Fibroblast of skin of left biceps (primary cell): ENCODE measurements at places on chromosomes 2 and 18.

GRCh38 chr2:86785456-86785855, 5.3 kb downstream of the CD8A start:
- DNase-seq, result no peak

DNA sequence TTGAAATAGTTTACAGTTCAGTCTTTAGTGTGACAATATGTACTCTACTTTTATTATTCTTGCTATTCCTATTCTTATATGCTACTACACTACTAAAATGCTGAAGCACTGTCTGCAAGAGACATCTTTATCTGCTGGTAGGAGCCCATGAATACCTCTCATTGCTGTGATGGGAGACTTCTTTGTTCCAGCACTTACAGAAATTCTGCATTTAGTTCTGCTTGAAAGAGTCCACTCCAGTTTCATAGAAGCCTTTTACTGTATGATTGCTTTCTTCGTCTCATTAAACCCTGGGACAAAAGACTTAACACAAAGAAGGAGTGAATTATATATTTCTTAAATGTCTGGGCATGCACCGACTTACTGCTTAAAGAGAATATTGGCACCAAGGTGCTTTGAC, 272.7 kb downstream of the CD226 start:
- no peak for DNase-seq

DNA sequence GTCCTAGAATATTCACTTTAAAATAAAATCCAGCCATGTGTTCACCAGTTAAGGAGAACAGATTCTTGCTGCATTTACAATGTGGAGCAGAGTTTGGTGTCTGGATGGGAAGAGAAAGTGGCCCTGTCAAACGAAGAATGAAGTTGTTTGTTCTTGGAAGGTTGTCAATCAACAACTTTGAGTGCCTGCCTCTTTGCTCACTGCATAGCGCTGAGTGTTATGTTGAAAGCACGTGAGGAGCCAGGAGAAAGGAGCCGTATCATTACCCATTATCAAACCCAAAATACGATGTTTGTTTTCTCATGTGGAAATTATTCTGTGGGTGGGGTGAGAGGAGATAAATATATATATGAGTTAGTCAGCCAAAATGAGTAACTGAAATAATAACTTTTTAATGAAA, 492.5 kb upstream of the POU3F3 start:
- no peak for DNase-seq

DNA sequence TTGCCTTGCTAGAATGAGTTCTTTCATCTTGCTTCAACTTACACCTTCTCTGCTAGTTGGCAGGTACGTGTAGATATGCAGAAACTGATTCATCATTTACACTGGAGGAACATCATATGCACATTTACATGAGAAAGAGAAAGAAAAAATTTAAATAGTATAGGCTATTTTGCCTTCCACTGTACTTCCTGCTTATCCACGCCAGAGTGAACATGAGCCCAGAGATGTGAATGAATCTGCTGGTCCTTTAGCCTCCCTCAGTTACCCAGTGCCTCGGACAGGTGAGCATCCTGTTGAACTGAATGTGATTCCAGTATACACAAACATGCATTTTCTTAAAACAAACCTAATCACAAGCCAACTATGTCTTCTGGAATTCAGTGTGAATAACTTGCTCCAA, 83.6 kb downstream of the SESTD1 start:
- DNase-seq, result no peak

DNA sequence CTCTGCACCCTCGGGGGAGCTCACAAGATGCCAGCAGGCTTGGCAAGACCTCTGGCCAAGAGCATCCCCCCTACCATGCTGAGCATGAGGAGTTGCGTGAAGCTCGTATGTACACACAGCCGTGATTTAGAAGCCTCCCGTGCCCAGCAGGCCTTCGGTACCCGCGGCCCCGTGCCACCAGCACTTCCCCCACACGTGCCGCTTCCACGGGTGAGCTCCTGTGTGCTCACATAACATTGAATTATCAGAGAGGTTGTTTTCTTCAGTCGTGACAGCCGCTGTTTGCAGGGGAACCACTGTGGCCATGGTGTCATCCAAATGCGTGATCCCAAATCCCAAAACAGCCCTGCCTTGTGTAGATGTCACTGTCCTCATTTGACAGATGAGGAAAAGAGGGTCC, 53.2 kb downstream of the GBX2 start:
- DNase-seq, result no peak

- peak; percentile 81 for DNase-seq
These were observed 119.9 kb upstream of the NDUFV2 start for GRCh38 chr18:8982416-8983183.

- DNase-seq, result no peak
These were observed 494.6 kb upstream of the MYT1L start for GRCh38 chr2:2825516-2826208.

GRCh38 chr2:171726847-171727450, 39.7 kb downstream of the DYNC1I2 start:
- DNase-seq, result peak; percentile 30

DNA sequence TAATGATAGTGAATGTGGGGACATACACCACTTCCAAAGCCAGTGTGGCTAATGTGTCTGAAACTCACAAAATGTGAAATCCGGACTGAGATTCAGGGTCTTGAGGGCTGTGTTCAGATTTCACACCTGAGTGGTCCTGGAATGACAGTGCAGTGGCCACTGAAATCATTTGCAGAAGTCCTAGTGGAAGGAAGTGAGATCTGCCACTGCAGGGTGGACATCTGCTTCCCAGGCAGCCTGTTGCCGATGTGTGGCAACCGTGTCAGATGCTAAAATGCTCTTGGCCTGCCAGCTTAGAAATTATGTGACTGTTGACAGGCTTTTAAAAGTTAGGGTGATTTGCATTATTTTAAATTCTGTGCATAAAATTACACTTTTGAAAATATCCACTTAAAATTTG, 77.8 kb upstream of the TMEM200C start:
- DNase-seq, result no peak

DNA sequence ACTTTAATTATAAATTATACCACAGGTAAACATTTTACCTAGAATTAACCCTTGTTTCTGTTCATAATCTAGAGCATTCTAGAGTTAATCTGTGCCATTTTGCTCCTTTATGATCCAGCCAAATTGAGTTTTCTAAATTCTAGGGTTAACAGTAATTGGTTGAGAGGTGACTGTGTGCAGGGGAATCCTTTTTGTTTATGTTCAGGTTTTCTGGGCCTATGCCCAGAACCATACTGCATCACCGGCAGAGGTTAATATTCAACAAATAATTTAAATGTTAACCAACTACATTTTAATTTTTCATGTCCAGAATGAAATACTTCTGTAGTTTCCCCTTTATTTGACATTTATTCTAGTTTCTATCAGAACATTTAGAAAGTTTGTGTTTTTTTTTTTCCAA, 32.3 kb downstream of the CARF start:
- DNase-seq, result no peak

GRCh38 chr2:10365412-10365811, 62.7 kb downstream of the HPCAL1 start:
- no peak for DNase-seq

GRCh38 chr2:55879976-55880375, 43.6 kb downstream of the EFEMP1 start:
- no peak for DNase-seq

GRCh38 chr2:229543176-229543873, 171.0 kb downstream of the DNER start:
- no peak for DNase-seq

DNA sequence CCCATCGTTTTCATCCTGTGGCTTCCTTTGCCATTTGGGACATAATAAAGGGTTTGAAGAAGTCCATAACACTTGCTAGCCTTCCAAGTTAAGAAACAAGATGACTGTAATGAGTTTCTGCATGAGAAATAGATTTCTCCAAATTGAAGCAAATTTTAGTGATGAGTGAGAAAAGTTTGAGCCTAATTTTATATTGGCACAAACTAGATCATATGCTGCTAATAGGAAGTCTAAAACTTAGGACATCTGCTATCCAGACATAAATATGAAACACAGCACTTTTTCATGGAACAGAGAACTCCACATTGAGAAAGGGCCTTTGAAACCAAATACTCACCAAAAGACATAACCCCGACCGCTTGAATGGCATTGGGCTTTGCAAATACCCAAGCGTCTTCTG, 39.8 kb downstream of the SLC38A11 start:
- DNase-seq, result no peak

DNA sequence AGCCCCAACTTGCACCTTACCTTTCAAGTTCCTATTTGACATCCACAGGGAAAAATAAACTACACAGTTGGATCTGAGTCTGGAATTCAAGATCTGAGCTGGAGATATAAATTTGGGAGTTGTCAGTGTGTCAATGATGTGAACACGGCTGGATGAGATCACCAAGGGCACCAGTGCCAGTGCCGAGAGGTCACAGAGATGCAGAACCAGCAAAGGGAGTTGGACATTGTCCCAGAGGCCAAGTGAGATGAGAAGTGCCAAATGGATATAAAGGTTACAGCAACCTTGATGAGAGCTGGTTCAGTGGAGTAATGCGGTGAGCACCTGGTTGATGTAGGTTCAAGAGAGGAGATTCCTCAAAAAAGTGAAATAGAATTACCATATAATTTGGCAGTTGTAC, 24.8 kb downstream of the LRRFIP1 start:
- no peak for DNase-seq

DNA sequence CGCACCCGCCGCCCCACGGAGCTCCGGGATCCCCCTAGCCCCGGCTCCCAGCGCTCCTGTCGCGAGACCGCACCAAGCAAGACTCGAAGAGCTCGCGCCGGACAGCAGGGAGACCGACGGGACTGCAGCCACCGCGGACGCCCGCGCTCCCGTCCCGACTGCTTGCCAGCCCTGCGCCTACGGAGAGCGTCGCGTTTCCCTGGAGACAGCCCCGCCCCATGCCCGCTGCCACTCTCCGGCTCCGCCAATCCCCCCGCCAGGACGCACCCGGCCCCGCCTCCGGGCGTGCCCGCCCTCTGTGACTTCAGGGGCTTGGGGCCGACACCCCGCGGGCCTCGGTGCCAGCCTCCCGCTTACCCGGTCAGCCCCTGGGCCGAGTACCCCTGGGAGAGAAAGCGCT, at the start of gene ANKMY1:
ANKMY1 (minus strand) TSS at position 181 of the 400 bp plus-strand sequence. CDS start 653 bp downstream, outside the sequence.
- DNase-seq, result peak; percentile 21

- DNase-seq, result no peak
These were observed 689.0 kb downstream of the TDRD15 start for GRCh38 chr2:21812766-21813165.

- no peak for DNase-seq
These were observed 30.3 kb downstream of the SP3 start for GRCh38 chr2:173934895-173935294.

DNA sequence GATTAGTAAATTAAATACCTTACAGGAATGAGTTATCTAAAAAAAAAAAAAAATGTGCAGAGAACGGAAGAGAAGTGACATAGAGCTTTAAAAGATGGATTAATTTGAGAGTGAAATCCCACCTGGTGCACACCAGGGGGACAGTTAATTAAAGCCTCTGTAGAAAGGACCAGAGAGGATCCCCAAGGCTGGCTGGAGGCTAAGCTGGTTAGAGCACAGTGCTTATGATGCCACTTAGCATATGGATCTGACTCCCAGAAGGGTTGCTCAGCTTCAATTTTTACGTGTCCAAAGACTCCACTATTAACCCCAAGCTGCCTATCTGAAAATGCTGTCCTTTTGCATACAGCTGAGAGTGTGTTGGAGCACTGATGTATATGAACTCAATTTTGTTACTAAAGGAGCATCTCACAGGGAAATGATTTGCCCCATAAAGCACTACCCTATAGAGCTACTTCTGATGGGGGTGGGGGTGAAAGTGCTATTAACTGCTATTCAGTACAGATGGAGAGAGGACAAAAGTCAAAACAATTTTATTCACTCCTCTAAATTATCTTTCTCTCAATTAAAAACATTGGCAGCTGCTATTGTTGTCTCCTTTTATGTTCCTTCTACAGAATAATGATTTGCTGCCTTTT, 15.2 kb upstream of the SLC8A1 start:
- no peak for DNase-seq

GRCh38 chr18:46412916-46413315, 244.1 kb downstream of the LOXHD1 start:
- no peak for DNase-seq

- DNase-seq, result no peak
These were observed 477.2 kb downstream of the TRIB2 start for GRCh38 chr2:13193900-13194299.

GRCh38 chr2:3396920-3397559, 17.5 kb downstream of the TRAPPC12 start:
- no peak for DNase-seq

- no peak for DNase-seq
These were observed 13.6 kb upstream of the THADA start for GRCh38 chr2:43609290-43609918.

GRCh38 chr2:240155745-240156390, 15.4 kb upstream of the OTOS start:
- no peak for DNase-seq

DNA sequence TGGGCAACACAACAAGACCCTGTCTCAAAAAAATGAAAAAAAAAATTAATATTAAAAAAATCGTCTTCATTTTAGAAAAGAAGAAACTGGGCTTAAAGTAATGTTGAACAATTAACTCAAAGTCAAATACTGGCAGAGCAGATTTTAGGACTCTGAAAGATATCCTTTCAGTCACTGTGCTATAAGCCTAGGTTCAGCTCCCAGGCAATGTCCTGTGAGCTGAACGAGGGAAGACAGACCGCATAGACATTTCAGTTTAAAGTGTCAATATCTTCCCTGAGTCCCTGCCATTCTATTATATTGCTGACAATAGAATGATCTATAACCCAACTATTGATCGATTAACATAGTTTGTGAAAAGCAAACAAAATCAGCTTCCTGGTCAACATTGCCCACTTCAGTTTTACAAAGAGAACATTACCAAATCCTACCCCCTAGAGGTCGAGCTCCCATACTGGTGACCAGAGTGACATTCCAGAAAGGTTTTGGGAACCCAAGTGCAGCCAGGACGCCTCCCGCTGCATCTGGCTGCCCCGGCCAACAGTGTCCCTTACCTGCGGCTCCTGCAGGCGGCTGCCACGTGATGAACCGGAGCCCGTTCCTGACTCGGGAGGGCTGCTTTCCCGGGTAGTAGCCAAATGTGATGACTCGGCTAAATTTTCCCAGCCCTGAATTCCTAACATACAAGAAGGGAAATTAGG, 639 bp downstream of the MRO start:
- no peak for DNase-seq

DNA sequence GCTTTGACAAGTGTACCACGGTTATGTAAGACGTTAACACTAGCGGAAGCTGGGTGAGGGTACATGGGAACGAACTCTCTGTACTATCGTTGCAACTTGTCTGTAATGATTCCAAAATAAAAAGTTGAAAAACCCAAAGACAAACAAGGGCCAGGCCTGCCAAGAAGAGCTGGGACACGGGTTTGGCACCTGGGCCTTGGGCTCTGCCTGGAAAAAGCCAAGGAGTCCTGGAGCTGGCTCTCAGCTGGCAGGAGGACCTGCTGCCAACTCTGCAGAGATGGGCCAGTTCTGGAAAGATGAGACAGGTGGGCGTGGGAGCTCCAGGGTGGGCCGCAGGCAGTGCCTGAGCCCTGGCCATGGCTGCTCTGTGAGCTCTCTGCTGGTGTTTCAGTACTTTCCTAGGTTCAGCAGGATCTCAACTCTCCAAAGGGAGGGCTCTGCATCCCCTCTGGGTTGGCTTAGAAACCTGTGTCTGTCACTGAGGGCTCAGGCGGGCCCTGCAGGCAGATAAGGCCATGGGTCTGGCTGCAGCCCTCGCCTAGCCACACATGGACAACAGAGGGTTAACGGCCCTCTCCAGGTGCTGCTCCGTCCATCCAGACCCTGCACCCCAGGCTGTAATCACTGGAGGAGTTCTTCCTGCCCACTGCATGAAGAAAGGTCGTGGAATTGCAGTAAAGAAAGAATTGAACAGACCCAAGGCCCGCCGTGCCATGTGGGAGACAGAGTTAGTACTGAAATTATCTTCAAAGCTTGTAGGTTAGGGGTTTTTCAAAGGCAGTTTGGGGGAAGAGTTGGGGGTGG, 89.9 kb downstream of the RHOB start:
- no peak for DNase-seq

- DNase-seq, result no peak
These were observed 91.5 kb downstream of the LTBP1 start for GRCh38 chr2:33038230-33038629.
